Stimulated activated CD4-positive, alpha-beta T cell treated with anti-CD3 and anti-CD28 coated beads, Interleukin-12 subunit alpha, Interleukin-12 subunit beta, amount 100 ng/mL, for 4 hours (primary cell): ENCODE measurements at places on chromosomes 16 and 17.

GRCh38 chr16:3924763-3925162 is 44.2 kb upstream of the CREBBP start:
- no peak for DNase-seq

DNA sequence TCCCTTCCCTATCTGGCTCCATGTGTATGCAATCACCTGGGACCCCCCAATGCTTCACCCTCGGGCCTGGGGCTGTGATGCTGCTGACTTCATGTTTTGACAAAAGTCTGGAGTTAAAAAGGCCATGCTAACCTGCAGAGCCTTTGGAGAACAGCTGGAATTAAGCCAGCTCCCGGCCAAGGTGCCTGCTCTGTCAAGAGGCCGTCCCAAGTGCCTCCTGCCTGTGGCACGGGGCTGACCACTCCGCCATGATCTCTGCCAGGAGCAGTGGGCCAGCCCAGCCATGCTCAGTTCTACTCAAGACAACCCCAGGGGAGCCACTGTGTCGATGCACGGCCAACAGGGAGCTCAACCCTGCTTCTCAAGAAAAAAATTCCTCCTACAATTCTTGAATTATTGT is 93.6 kb downstream of the CCDC182 start:
- DNase-seq = no peak

DNA sequence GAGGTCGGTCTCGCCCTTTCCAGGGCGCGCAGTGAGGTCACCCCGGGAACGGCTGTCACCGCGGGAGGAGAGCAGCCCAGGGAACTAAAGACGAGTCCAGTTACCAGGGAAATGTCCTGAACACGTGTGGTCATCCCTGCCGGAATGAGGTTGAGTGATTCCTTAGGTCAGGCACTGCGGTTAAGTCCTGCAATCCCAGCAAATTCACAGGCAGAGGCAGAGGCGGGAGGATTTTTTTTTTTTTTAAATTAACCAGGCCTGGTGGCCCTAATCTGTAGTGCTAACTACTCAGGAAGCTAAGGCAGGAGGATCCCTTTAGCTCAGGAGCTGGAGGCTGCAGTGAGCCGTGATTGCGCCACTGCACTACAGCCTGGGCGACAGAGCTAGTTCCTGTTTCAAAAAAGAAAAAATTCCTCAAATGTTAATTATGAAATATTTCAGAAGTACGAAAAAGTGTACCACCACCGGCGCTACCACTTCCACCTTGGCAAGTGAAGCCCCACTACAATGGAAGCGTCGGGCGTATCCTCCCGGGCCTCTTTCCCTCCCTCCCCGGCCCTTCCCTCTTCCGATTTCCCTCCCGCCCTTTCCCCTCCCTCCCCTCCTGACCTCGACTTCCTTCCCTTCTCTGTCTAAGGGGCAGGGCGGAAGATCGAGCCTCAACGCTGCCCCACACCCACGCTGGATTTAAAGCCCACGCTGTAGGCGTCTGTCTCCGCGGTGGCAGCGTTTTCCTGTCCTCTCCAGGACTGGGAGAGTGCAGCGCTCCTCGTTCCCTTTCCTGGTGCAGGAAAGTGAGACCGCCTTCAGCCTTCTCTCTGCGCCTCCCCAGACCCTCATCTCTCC is 27.3 kb downstream of the SLFN11 start:
- DNase-seq = peak; percentile 13

GRCh38 chr17:30600830-30601494 is 123.8 kb downstream of the GOSR1 start:
- peak; percentile 1 for DNase-seq

DNA sequence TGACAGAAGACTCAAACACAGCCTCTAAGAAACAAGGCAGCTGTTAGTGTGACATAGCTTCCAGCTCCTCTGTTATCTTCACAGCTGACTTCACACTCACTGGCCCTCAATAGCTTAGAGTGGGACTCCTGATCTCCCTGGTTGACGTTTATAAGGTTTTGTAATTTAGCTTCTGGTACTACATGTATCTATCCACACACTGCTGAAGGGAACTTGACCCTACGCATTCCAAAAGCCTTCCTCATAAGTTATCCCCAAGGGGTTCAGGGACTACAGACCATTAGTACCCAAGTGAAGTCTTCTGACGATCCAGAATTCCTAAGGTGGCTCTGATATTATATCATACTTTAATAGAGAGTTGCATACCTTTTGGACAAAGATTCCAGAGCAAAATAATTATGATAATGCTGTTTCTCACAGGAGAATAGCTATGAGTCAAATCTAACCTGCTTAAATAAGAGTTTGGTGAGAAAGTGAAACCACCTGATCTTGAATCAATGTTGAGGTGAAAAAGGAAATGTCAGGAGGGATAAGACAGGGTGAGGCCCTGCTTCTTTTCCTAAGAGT is 14.5 kb downstream of the ACACA start:
- no peak for DNase-seq

- no peak for DNase-seq
Observed at GRCh38 chr17:31588512-31588911, 197.0 kb downstream of the RAB11FIP4 start.

DNA sequence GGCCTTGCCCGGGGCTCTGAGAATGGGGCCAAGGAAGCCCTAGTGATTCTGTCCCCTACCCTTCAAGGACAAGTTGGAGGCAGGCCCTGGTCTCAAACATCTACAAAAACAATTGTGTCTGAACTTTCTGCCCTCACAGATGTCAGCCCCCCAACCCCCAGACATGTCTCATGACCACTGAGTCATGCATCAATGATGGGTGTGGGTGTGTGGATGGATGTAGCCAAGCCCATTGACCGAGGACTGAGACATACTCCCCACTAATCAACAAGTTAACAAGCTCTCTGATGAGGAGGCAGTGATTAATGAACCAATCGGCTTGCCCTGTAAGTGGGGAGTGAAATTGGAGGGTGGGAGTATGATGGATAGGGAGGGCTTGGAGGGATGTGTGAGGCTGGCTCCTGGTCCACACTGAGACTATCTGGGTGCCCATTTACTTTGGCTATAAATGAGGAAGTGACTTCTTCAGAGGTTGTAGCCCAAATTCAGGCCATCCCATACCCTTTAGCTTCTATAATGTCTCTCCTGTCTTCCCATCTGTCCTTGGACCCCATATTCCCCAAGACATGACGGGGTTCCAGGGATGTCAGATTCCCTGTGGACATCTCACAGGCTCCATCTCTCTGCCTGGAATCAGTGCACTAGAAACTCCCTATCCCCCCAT is 97.1 kb upstream of the TMEM97 start:
- no peak for DNase-seq

GRCh38 chr17:40264458-40265185 is 23.1 kb upstream of the CDC6 start:
- no peak for DNase-seq

- DNase-seq = peak; percentile 51
Observed at GRCh38 chr17:39231591-39232551, 6.1 kb upstream of the STAC2 start.

GRCh38 chr16:81997738-81998137 is 13.5 kb downstream of the SDR42E1 start:
- no peak for DNase-seq

- no peak for DNase-seq
Observed at GRCh38 chr16:66256919-66257318, 109.6 kb upstream of the CDH5 start.

- peak; percentile 66 for DNase-seq
Observed at GRCh38 chr17:64306850-64307463, 43.9 kb upstream of the TEX2 start.

GRCh38 chr17:18033442-18034099 is 5.4 kb downstream of the ATPAF2 start:
- no peak for DNase-seq

- DNase-seq = no peak
Observed at GRCh38 chr17:19759568-19760549, 11.8 kb upstream of the ALDH3A1 start.

GRCh38 chr17:74742978-74743545 is 5.4 kb upstream of the NHERF1 start:
- no peak for DNase-seq

DNA sequence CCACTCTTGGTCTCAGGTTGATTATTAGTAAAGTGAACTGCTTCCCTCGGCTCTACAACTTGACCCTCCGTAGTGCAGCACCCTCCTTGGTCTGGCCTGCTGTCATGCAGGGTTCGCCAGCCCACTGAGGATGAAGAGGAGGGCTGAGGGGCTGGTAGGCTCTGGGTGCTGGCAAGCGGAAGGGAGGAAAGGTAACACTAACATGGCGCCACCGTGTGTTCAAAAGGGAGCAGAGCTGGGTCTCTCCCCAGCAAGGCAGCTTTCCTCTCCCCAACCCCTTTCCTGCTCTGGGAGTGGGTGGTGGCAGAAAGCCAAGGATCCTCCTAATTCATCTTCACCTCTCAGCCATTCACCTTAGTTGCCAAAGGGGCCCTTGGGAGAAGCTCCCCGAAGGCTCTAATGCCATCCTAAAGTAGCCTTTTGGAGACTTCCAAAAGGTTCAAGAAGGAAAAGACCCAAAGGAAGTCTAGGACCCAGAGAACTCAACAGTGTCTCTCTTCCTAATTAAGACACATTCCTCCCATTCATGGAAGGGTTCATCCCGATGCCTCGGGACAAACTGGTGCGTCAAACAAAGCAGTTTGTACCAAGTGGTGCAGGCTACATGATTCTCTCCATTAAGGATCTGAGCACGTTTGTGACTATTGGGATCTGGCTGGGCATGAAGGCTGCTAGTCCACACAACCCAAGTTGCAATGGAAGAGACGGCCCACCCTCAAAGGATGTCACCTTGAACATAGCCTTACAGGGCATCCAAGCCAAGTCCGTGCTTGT is 90.8 kb upstream of the TOB1 start:
- peak; percentile 62 for DNase-seq

DNA sequence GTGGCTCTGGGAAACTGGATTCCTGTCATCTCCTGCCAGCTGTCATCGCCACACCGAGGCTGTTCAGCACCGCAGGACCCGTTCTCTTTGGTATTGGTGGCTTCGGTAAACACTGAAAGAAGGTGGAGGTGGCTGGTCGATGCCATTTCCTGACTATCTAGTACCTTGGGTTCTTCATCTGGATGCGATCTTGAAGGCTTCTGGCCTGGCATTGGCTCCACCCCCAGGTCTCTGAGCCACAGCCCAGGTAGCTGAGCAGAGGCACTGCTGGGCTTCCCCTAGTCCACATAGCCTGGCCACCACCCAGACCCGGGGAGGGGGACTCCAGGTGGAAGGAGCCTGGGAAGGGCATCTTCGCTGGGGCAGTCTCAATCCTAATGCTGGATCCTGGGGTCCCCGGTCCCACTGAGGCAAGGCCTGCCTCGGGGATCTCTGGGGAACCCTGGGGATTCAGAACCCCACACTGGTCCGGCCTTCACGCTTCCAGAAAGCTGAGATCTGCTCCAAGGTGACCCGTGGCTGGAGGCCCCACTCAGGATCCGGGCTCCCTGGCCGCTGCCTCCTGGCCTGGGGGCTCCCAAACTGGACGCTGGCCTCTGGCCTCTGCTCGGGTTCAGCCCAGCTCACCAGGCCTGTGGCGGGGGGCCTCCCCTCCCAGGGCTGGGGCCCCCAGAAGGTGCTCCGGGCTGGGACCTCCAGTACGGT is 1.8 kb downstream of the C16orf54 start:
- DNase-seq = peak; percentile 30

- no peak for DNase-seq
Observed at GRCh38 chr17:49381033-49381432, 19.0 kb upstream of the ZNF652 start.

- no peak for DNase-seq
Observed at GRCh38 chr16:13780406-13781168, 139.4 kb upstream of the ERCC4 start.

- no peak for DNase-seq
Observed at GRCh38 chr17:81509207-81509971, 3.2 kb downstream of the ACTG1 start.

DNA sequence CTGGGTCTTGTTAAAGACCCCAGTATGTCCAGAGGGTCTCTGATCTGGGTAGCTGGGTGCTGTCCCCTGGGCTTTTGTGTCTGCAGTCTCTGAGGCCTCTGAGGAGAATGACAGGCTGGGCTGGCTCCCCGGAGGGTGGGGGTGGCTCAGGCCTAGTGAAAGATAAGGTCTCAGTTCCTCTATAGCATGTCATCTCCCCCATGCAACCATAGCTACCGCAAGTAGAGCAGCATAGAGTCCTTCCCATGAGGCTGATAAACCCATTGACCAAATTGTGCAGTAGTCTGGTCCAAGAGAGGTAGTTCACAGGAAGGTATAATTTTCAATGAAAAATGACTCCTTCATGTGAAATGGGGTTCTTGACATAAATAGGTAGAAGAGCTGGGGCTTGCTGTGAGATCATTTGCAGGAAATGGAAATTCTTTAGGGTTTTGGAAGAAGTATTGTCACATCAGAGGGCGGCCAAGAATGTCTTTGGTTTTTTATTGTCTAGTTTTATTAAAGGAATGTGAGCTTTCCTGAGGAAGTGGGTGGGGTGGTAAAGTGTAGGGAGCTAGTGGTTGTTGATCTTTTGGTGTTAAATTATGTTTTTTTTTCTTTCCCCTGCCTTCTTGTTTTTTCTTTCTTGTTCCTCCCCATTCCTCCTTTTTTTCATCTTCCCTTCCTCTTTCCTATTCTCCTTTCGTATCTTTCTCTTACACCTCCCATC is 21.0 kb downstream of the SLC7A6OS start:
- peak; percentile 31 for DNase-seq

DNA sequence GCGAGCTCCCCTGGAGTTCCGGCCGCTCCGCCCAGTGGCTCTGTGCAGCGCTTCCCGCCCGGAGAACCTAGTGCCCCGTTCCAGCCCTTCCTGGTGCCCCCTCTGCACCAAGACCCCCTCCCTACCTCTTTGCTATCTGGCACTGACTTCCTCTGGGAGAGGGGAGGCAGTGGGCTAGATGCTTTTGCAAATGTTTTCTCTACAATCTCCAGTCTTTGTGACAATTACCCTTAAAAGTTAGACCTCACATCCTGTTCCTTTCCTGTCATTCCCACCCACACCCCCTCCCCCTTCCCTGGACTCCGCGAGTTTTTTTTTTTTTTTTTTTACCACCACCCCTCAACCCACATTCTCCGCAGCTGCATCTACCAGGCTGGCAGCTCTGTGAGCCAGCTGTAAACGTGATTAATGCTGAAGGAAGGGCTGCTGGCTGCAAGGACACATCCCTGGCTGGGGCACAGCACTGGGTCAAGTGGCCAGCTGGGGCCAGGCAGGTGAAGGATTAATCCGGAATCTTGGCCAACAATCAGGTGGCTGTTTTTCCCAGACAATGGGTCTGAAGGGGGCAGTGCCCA is 101.5 kb downstream of the MGAT5B start:
- DNase-seq = no peak

GRCh38 chr16:68375801-68376536 is 65.2 kb downstream of the PRMT7 start:
- no peak for DNase-seq
